Glomerular endothelial cell (primary cell): ENCODE measurements at places on chromosomes 5 and 9. TPM values are rescaled to one million over a fixed set of nuclear protein-coding genes. Genes with fewer than 3 reads are reported as not detected.
A peak's percentile ranks its signal among the peaks of the same experiment; 100 is the strongest.

DNA sequence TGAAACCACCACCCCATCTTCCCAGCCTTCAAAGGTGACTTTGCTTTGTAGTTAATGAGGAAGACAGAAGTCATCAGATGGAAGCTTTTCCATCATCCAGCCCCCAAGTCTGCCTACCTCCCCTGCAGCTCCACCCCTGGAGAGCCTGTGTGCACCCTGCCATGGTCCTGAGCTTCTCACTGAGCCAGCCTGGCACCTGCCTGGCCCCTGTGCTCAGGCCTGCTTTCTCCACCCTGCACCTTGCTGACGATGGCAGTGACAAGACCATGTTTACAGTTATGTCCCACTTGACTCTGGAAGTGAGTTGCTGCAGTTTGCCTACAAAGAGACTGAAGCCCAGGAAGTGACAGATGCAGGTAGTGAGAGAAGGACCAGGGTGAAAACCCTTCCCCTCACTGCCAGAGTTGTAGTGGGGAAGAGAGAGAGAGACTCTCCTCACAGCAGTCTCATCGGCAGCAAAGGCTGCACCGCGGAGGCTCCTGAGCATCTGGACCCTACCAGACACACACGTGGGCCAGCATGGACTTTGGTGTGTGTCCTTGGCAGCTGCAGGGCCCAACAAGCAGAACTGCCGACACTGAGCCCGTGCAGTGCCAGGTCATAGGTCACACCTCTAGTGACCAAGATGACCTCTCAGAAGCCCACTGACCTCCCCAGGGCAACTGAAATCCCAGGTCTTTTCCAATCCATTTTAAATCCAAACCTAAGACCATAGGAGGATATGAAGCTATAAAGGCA is 107.1 kb downstream of the CACNA1B start:
- DNase-seq: no peak

- DNase-seq: no peak
These were observed 40.4 kb downstream of the SLC12A2 start for GRCh38 chr5:128123936-128124335.

CLPTM1L gene
- 137 and 173 TPM in 2 replicates for total RNA-seq

DNA sequence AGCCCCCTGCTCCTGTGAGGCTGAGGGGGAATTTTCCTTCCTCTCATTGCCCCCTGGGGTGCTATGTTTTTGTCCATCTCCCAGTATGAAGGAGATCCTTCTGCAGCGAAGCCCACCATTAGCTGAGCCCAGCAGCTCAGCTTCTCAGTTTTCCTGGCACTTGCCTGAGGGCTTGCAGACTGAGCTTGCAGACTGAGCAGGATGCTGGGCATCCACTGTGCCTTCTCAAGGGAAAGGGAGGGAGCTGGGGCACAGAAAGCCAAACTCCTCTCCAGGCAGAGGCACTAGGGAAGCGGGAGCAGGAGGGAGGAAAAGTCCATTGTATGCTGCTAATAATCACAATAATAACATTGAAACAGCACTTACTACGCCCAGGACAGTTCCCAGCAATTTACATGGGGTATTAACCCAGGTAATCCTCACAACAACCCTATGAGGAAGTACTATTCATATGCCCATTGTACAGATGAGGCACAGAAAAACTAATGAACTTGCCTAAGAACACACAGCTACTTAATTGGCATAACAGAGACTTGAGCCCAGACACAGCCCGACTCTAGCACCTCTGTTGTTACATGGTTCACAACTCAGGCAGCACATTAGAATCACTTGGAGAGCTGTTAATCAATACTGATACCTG is 86.9 kb upstream of the SSBP2 start:
- no peak for DNase-seq

N4BP3 gene
- total RNA-seq: 42.8 and 103 TPM in 2 replicates

DNA sequence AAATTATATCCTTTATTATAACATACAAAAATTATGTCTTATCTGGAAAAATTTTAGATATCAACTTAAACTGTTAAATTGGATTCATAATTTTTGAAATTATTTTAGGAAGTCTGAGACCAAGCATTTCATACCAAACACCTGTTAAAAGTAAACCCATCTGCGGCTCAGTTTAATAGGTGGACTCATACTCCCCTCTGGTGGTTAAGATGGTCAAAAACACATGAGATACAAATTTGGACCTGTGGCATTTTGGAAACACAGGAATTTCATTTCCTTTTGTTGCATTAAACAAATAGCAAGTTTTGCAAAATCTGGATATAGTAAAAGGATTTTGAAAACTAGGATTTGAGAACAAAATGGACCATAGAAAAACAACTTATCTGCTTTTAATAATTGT is 53.7 kb downstream of the RGMB start:
- DNase-seq: peak; percentile 23

TRIM14 gene
- total RNA-seq: 3.9 and 9.1 TPM in 2 replicates

GRCh38 chr5:122751293-122751782 is 23.5 kb upstream of the SNX2 start:
- peak; percentile 67 for DNase-seq

GRCh38 chr9:33263131-33264002 is 1.1 kb downstream of the BAG1 start:
- DNase-seq: no peak

GRCh38 chr5:58153255-58153654 is 306.6 kb downstream of the PLK2 start:
- no peak for DNase-seq

GRCh38 chr5:158154226-158155005 is 295.5 kb upstream of the CLINT1 start:
- no peak for DNase-seq

- no peak for DNase-seq
These were observed 663.2 kb upstream of the RGMB start for GRCh38 chr5:98110282-98110691.

DNA sequence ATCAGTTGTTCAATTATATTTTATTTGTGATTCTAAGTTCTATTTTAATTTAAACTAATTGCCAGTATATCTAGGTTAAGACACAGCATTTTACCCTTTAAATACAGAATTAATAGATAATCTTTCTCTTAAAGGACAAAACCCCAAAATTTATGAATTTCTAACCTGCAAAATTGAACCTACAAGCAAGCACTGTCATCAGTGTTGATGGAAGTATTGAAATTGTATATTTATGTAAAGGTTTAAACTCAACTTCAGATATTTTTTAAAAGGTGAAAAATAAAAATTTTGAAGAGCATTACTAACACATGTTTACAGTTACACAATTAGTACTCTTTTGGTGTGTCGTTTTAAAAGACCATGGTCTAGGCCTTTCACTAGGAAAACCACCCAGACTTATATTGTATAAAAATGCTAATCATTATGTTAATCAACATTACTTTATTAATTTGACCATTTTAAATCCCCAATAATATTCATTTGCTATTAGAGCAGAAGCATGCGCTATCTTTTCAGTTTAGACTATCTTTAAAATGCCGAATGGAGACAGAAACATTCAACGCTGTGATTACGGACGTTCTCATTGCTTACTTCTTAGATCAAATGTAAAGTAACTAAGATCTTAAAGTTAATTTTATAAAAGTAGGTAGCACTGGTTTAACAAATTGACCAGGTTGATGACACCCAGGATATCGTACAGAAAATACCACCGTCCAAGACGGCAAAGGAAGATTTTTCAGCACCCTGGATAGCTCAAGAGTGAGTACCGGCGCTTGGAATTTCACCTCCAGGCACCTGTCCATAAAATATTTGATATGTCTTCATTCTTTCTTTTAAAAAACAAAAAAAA is 3.2 kb downstream of the OTP start:
- no peak for DNase-seq

DNA sequence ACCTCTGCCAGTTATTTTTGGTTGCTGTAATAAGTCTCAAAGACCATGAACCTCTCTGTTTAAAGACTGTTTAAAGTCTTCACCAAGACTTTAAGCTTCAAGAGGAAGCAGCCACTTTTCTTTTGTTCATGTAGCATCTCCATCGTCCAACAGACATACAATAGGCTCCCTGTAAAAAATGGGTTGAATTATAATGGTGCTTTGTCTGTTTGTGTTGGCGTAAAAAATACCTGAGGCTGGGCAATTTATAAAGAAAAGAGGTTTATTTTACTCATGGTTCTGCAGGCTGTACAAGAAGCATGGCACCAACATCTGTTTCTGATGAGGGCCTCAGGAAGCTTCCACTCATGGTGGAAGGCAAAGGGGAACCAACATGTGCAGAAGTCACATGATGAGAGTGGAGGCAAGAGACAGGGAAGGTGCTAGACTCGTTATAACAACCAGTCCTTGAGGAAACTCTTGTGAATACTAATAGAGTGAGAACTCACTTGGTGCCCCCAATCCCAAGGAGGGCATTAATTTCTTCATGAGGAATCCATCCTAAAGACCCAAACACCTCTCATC is 126.3 kb upstream of the RPS23 start:
- DNase-seq: no peak

- DNase-seq: no peak
These were observed 23.3 kb downstream of the UGCG start for GRCh38 chr9:111919875-111920274.

DNA sequence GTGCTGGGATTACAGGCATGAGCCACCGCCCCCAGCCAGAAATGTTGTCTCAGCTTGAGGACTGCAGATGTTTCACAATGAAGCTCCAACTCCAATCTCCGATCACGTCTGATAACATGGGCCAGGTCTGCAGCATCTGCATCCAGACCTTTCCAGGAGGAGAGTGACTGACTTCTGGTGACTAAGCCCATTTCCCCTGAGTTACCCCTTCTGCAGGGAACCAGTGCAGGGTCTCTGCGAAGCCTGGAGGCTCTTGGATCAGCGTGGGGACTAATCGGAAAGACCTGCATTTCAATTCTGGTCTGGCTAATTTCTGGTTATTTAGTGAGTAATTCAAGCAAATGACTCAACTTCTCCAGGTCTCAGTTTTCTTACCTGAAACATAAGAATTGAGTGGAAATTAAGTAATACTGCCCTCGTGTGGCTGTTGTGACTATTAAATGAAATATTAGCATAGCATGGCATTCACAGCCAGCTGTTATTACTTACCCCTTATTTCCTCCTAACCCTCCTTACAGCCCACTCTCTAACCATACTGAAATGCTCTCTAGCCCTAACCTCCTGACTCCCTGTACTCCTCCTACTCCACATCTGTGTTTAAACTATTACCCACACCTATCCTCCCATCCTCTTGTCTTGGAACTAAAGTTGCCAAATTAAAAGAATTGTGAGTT is 2.2 kb upstream of the GNPDA1 start:
- peak; percentile 64 for DNase-seq

GRCh38 chr5:127410959-127411358 is 106.5 kb upstream of the PRRC1 start:
- DNase-seq: no peak

DNA sequence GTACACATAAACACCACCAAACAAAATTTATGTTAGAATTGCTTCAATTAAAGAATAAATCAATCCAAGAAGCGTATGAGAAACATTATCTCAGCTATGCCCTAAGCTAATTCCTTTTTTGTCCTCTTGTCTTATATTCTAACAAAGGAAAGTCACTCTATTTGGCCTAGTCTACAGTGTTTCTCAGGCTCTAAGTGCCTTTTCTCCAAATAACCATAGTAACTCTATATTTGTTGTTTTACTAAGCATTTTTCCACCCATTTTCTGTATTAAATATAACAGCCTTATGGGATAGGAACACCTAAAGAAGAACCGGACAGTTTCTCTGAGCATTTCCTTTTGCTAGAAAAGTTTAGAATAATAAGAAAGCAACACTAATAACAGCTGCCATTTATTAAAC is 120.1 kb upstream of the MTAP start:
- no peak for DNase-seq

DNA sequence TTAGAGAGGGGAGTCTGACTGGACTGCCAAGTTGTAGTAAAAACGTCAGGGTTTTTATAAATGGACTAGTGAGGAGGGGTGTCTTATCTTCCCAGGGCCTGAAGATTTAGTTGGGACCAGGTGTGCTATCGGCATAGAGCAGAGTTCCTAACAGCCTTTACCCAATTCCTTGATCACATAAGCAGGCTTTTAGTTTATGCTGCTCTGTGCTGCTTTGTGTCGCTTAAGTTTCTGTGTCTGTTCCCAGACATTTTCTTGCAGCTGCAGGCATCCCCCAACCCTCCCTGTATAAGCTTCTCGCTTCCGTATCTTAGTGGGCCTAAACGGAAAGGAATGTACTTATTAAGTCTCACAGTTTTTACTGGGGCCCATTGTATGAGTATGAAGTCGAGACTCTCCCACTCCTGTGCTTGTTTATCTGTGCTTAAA is 2.6 kb upstream of the SMC5 start:
- DNase-seq: no peak

GRCh38 chr5:151079838-151080612 is 809 bp downstream of the TNIP1 start:
- no peak for DNase-seq

SELENOP gene
- total RNA-seq: 36.2 and 37.3 TPM in 2 replicates

DNA sequence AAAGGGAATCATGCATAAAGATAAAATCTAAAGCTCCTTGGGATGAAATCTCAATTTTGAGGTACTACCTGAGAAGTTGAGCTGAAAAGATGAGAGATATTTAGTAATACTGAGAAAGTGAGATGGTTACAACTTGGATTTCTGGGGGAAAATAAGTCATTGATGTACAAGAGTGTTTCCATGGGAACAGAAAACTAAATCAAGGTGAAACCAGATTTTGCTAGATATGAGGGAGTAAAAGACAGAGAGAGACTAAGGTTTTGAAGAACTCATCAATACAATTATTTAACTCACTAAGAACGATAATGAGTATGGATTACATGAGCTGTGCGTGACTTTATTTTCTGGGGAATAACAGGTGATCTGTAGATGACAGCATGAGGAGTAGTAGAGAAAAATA is 10.2 kb upstream of the ST8SIA4 start:
- no peak for DNase-seq

DNA sequence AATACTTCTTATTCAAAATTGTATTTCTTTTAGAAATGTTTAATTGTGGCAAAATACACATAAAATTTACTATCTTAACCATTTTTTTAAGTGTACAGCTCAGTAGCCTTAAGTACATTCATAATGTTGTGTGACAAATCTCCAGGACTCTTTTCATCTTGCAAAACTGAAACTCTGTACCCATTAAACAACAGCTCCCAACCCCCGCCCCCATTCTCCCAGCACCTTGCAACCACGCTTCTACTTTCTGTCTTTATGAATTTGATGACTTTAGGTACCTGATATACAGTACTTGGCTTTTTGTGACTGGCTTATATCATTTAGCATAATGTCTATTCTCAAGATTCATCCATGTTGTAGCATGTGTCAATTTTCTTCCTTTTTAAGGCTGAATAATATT is 2.8 kb upstream of the IL5 start:
- DNase-seq: no peak

- DNase-seq: peak; percentile 22
These were observed 384 bp upstream of the MRPS2 start for GRCh38 chr9:135500071-135500524.

DNA sequence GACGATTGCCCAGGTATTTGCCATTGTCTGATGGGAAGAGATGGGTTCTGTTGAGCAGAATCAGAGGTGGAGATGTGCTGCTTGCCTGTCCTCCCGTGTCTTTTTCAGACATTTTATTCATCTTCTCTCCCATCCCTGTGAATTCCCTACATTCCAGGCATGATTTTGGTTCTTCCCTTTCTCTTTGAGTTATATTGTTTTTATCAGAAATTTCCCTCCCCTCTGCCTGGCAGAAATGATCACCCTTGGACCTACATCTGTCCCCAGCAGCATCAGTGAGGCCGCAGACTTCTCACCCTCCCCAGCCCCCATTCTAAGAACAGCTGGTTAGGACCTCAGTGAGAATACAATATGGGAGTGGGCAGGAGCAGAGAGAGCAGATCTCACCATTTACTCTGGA is 640.2 kb downstream of the CCDC171 start:
- DNase-seq: no peak

LPAR1 gene
- 0.53 and 3.3 TPM in 2 replicates for total RNA-seq
